ENCODE measurements at places on chromosomes 7 and 10. TPM values are rescaled to one million over a fixed set of nuclear protein-coding genes. Genes with fewer than 3 reads are reported as not detected.
A peak's percentile ranks its signal among the peaks of the same experiment; 100 is the strongest.

DNA sequence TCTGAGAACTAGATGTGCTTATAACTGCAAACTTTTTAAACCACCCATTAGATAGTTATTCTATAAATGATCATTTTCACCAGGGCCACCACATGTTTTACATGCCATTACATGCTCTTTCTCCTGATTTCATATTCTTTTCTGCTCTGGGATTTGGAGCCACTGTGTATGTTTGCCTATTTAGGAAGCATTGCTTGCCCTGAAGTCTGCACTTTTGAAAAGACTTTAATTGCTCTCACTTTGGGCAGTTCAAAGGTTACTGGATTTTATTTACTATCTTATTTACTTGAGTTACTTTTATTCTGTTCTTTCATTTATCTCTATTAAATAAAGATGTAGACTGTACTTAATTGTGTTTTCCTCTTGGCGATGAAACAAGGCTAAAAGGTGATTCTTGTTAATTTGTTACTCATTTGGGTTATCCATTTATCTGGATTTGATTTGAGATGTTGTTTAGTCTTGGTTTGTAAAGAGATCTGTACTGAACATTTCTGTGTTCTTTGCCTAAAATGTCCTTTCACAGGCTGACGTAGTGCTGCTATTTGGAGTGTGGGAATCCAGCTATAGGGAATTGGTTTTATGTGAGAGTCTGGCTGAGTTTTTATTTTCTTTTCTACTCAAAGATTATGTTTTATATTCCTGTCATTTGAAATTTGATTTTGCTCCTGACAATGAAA, 88.8 kb downstream of the SUGCT start:
- no peak for DNase-seq

- no peak for DNase-seq
Measured at GRCh38 chr10:64586934-64587503, 1065.8 kb downstream of the REEP3 start.

- DNase-seq = no peak
Measured at GRCh38 chr10:33706746-33707145, 372.3 kb upstream of the NRP1 start.

DNA sequence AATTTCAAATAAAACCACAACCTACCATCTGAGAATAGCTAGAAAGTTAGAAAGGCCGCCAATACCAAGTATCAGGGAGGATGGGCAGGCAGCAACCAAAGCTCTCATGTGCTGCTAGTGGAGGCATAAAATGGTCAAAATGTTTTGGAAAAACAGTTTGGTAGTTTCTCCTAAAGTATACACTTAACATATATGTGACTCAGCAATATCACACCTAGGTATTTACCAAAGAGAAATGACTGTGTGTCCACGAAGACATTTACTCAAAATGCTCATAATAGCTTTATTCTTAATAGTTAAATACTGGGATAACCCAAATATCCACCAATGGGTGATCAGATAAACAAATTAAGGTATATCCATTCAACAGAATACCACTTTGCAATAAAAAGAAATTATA, 14.3 kb downstream of the RHEB start:
- DNase-seq = no peak

- no peak for DNase-seq
Measured at GRCh38 chr7:16905300-16906044, 23.7 kb upstream of the AGR3 start.

GRCh38 chr10:49143249-49143648, 9.4 kb upstream of the FAM170B start:
- no peak for DNase-seq

DNA sequence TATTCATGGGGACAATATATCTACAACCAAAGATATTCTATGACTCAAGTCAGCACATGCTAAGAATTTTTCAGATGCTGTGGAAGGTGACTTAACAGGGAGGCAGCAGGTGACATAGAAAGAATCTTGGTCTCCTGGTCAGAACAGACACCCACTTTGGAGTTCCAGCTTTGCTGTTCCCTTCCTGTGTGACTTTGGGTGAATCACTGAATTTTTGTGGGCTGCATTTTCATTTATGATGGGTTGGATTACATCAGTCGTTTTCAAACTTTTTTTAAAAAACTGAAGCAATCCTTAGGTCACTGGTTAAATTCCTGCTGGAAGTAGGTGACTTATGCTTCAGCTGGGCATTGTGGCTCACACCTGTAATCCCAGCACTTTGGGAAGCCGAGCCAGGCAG, 24.9 kb downstream of the RGR start:
- DNase-seq = no peak

- no peak for DNase-seq
Measured at GRCh38 chr10:122992031-122992585, 11.9 kb downstream of the PSTK start.

- DNase-seq = peak; percentile 77
Measured at GRCh38 chr7:79820387-79820786, 314.2 kb upstream of the GNAI1 start.

DNA sequence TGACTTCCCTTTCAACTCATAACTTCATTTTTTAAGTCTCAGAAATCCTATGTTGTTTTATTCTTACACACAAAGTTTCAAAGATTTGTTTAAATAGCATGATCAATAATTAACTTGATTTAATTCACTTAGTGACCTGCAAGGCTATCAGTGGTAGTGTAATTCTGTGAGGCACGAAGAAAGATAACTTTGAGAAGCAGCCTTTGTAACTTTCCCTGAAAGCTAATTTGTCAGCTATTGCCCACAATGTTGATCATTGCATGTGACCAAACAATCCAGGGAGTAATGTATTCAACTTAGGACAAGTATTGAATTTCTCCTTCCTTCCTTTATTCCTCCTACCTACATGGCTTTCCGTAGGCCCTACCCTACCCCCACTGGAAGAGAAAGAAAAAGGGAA, 111.0 kb downstream of the SEMA3D start:
- no peak for DNase-seq

DNA sequence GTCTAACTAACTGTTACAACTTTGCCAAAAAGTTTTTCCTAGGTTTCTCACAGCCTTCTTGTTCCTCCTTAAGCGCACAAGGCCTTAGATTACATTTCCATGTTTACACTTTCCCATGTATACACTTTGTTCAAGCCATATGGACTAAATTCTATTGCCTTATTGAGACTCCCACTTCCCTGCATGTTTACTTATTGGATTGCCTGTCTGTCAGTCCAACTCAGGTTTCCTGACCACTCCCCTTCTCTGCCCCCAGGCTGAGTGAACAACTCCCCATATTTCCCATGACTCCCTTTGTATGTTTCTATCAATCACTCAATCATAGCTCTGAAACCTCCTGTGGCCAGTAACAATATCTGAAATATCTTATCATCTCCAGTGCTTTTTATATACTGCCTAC, 43.0 kb downstream of the SLC25A40 start:
- no peak for DNase-seq

DNA sequence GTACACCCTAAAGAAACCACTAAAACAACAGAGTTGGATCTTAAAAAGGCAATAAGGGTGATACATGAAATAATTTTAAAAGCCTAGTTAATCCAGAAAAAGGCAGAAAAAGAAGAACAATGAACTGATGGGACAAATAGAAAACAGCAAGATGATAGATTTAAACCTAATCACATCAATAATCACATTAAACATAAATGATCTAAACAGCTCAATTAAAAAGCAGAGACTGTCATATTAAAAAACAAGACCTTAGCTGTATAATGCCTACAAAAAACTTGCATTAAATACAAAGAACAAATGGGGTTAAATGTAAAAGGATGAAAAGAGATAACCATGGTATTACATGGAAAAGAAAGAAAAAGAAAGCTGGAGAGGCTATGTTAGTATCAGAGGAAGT, 96.2 kb downstream of the RTKN2 start:
- DNase-seq = no peak

- DNase-seq = no peak
Measured at GRCh38 chr7:155201325-155202087, 96.2 kb upstream of the INSIG1 start.

- no peak for DNase-seq
Measured at GRCh38 chr10:1203704-1204103, 147.5 kb downstream of the WDR37 start.

- no peak for DNase-seq
Measured at GRCh38 chr7:106765727-106766355, 99.2 kb upstream of the PIK3CG start.

DNA sequence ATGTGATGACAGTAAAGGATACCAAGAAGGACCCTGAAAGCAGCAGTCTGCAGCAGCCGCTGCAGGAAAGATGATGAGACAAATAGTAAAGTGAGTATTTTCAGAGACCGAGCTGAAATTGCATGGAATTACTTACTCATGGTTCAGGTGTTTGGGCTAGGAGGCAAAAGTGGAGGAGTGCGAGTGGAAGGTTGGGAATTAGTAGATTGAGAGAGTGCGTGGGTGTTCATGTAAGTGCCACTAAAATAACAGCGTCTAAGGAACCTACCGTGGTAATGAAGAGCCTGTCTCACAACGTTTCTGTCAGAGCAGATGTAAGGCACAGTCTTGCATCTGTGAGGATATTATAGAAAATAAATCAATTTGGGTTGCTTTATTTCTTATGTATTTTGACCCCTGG, 48.3 kb upstream of the FMC1 start:
- no peak for DNase-seq

- no peak for DNase-seq
Measured at GRCh38 chr10:19563388-19564141, 252.7 kb upstream of the PLXDC2 start.

GRCh38 chr10:58818900-58819299, 306.2 kb downstream of the BICC1 start:
- DNase-seq = no peak

GRCh38 chr10:11813177-11813576, 10.0 kb upstream of the PROSER2 start:
- DNase-seq = no peak

DNA sequence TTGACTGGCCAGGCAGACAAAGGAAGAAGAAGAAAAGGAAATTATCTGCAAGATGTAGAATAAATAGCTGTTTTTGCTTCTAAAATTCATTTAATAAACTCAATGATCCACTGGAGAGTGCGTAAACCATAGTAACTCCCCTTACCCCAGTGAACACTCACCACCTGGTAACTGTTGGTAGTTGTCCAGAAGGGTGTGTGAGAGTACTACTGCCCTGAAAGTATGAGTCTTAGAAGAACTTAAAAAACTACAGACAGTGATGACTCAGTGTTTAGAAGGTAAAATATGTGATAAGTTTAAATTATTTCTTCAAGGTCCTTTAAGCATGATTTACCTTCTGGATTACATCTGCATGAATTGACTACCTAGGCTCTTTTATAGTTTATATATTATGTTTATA, 53.0 kb upstream of the SEMA3A start:
- DNase-seq = no peak

- DNase-seq = no peak
Measured at GRCh38 chr10:1465418-1465911, 271.9 kb downstream of the ADARB2 start.

HOXA10 gene
- not detected for total RNA-seq

PRRT4 gene
- total RNA-seq = 6.5 TPM

FBXL15 gene
- total RNA-seq = 6.2 TPM

TBXAS1 gene
- total RNA-seq = 3.8 TPM

ADARB2 gene
- total RNA-seq = 8.2 TPM

CYP2C9 gene
- not detected for total RNA-seq

ARL5B gene
- total RNA-seq = 65.8 TPM

Measured in cerebellum (tissue), 4 donors.